Neural progenitor cell (in vitro differentiated cells): ENCODE measurements at places on chromosomes 2 and 18. TPM values are rescaled to one million over a fixed set of nuclear protein-coding genes. Genes with fewer than 3 reads are reported as not detected.

The COLEC11 gene
- total RNA-seq: not detected in 2 replicates

The UCN gene
- total RNA-seq: 0.56 and 1.2 TPM in 2 replicates

The ALK gene
- 0.06 TPM in 1 of 2 replicates, not detected in the other for total RNA-seq

The DOK6 gene
- total RNA-seq: 0.43 TPM in 2 replicates

The FSIP2 gene
- total RNA-seq: 12.7 and 15.9 TPM in 2 replicates

The RAB6C gene
- total RNA-seq: 0.07 TPM in 1 of 2 replicates, not detected in the other

The RGPD4 gene
- total RNA-seq: 0.06 and 0.07 TPM in 2 replicates

The DCAF17 gene
- 38.4 and 53.8 TPM in 2 replicates for total RNA-seq

The NTSR2 gene
- not detected in 2 replicates for total RNA-seq

The AGAP1 gene
- total RNA-seq: 20.4 and 26.9 TPM in 2 replicates

The SGO2 gene
- 46.4 and 83.8 TPM in 2 replicates for total RNA-seq

The IL36A gene
- not detected in 2 replicates for total RNA-seq

The TDRD15 gene
- total RNA-seq: not detected in 2 replicates

The FSHR gene
- total RNA-seq: not detected in 2 replicates

The PKDCC gene
- total RNA-seq: 70.4 and 133 TPM in 2 replicates

The C2orf80 gene
- 0.81 TPM in 1 of 2 replicates, not detected in the other for total RNA-seq

The KIF5C gene
- total RNA-seq: 53.0 and 63.1 TPM in 2 replicates

DNA sequence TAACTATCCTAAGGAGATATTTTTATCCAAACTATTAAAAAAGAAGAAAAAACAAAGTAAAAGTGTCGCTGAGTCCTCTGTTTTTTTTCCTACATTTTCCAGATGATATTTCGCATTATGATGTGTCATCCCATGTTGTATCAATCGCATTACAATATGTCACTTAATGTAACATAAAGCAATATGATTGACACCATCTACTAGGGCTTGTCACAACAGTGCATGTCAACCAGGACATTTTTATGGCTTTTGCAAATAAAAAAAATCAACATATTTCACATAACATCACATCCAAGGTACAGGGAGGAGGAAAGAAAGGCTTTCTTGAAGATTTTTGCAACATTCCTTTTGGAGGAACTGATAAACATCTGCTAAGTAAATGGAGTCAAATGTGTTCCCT, 308.9 kb downstream of the ETAA1 start:
- no peaks in the 10 kb centered on the region for H3K36me3 ChIP-seq
- no peak for DNase-seq
- no peaks in the 10 kb centered on the region for H3K27me3 ChIP-seq
- H3K27ac ChIP-seq: no peak overlapping the region

- H3K4me3 ChIP-seq: no peak overlapping the region
- H3K36me3 ChIP-seq: no peaks in the 10 kb centered on the region
- H3K27ac ChIP-seq: no peak overlapping the region
- no peak for DNase-seq
Measured at GRCh38 chr2:9756692-9757250, 86.5 kb upstream of the TAF1B start.

DNA sequence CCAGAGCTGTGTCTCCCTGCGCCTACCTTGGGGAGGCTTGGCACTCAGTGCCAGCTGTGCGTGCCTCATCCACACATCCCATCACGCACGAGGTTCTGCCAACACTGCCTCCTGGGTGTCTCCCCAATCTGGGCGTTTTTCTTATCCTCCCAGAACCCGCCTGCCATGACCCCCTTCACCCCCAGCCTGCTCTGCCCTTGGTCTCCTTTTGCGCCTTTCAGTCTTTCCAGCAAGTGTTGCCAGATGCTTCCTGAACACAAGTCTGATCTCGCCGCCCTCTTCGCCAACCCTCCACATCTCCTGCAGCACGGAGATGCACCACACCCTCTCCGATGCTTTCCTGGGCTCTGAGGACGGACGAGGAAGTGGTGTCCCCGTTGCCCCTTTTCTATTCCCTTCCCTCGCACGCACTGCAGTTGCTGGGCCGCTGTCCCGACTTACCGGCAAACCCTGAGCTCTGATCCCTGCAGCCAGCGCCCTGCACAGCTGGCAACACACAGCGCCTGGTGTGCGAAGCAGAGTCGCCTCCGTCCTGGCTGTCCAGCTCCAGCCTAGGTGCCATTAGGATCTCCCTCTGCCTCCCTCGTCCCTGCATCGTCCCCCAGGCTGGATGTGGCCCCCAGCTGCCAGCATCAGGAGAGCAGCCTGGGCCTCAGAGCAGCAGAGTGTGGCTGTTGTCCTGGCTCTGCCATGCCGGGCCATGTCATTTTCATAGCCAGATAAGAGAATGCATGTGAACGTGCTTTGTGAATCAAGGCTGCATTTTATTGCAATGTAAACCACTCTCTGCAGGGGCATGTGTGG, 22.6 kb upstream of the ALLC start:
- H3K36me3 ChIP-seq: no peaks in the 10 kb centered on the region
- H3K4me1 ChIP-seq: no peaks in the 10 kb centered on the region
- no peak overlapping the region for H3K4me3 ChIP-seq
- H3K27me3 ChIP-seq: no peaks in the 10 kb centered on the region

GRCh38 chr2:225112362-225113126, 70.3 kb upstream of the DOCK10 start:
- no peaks in the 10 kb centered on the region for H3K27me3 ChIP-seq
- H3K27ac ChIP-seq: no peak overlapping the region
- DNase-seq: no peak
- H3K4me1 ChIP-seq: no peaks in the 10 kb centered on the region

DNA sequence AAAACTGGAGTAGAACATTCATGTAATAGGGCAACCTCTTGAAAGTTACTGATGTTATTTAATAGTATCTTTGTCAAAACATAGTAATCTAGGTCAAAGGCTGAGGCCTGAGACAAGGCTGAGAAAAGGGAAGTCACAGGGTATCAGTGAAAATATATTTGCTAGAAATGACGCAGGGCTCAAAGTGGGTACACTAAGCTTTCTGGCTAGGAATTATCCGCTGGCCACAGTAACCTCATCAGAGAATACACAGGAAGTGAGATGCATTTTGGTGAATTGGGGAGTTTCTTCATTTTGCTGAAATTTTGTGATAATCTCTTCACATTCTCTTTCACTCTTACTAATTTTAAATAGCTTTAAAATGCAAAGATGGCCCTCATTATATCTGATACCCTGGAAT, 206.8 kb downstream of the OTX1 start:
- H3K27ac ChIP-seq: no peak overlapping the region
- no peaks in the 10 kb centered on the region for H3K27me3 ChIP-seq
- H3K36me3 ChIP-seq: no peaks in the 10 kb centered on the region
- H3K4me3 ChIP-seq: no peak overlapping the region
- no peaks in the 10 kb centered on the region for H3K4me1 ChIP-seq

GRCh38 chr2:219107758-219108157, 47.0 kb upstream of the IHH start:
- H3K4me3 ChIP-seq: no peak overlapping the region
- peaks cover 7% of the 10 kb centered on the region for H3K4me1 ChIP-seq
- no peak overlapping the region for H3K27ac ChIP-seq
- no peaks in the 10 kb centered on the region for H3K36me3 ChIP-seq
- H3K27me3 ChIP-seq: no peaks in the 10 kb centered on the region

- H3K4me3 ChIP-seq: no peak overlapping the region
- peaks cover 20% of the 10 kb centered on the region for H3K4me1 ChIP-seq
- no peaks in the 10 kb centered on the region for H3K36me3 ChIP-seq
Measured at GRCh38 chr2:9105601-9106337, 100.8 kb upstream of the ASAP2 start.

- H3K27ac ChIP-seq: no peak overlapping the region
- no peak for DNase-seq
- no peaks in the 10 kb centered on the region for H3K36me3 ChIP-seq
- no peak overlapping the region for H3K4me3 ChIP-seq
- H3K4me1 ChIP-seq: no peaks in the 10 kb centered on the region
- no peaks in the 10 kb centered on the region for H3K27me3 ChIP-seq
Measured at GRCh38 chr2:9336241-9336575, 87.1 kb downstream of the ITGB1BP1 start.

- DNase-seq: no peak
- H3K36me3 ChIP-seq: no peaks in the 10 kb centered on the region
- H3K27me3 ChIP-seq: no peaks in the 10 kb centered on the region
Measured at GRCh38 chr2:188315750-188316149, 24.1 kb downstream of the GULP1 start.

GRCh38 chr18:48858676-48859075, 92.1 kb downstream of the SMAD7 start:
- no peak overlapping the region for H3K27ac ChIP-seq
- H3K36me3 ChIP-seq: no peaks in the 10 kb centered on the region
- no peak for DNase-seq
- H3K27me3 ChIP-seq: no peaks in the 10 kb centered on the region

GRCh38 chr2:19863303-19864041, 38.3 kb downstream of the TTC32 start:
- no peak overlapping the region for H3K27ac ChIP-seq
- H3K4me1 ChIP-seq: no peaks in the 10 kb centered on the region
- DNase-seq: peak; percentile 89
- peak overlapping the region; percentile 37 for H3K4me3 ChIP-seq

DNA sequence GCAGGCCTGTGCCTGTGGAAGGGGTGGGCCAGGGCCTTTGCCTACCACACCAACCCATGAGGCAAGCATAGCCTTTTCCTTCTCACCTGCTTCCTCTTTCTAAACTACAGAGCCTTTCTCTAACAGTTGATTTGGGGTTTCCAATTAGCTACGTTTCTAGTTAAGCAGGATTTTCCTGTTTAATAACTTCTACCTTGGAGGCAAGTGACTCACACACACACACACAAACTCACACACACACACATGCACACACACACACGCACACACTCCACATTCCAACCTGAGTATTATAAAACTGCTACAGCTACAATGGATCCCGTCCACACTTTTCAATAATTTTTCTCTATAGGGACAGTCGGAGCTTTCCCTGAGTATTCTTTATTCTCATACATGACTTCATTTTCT, 84.9 kb downstream of the SOX11 start:
- H3K4me1 ChIP-seq: no peaks in the 10 kb centered on the region
- DNase-seq: no peak
- H3K36me3 ChIP-seq: no peaks in the 10 kb centered on the region
- H3K27me3 ChIP-seq: no peaks in the 10 kb centered on the region

GRCh38 chr18:21761471-21762115, 21.0 kb downstream of the MIB1 start:
- H3K27me3 ChIP-seq: no peaks in the 10 kb centered on the region
- peaks cover 16% of the 10 kb centered on the region for H3K36me3 ChIP-seq
- no peak for DNase-seq
- H3K27ac ChIP-seq: peak overlapping the region; percentile 13

DNA sequence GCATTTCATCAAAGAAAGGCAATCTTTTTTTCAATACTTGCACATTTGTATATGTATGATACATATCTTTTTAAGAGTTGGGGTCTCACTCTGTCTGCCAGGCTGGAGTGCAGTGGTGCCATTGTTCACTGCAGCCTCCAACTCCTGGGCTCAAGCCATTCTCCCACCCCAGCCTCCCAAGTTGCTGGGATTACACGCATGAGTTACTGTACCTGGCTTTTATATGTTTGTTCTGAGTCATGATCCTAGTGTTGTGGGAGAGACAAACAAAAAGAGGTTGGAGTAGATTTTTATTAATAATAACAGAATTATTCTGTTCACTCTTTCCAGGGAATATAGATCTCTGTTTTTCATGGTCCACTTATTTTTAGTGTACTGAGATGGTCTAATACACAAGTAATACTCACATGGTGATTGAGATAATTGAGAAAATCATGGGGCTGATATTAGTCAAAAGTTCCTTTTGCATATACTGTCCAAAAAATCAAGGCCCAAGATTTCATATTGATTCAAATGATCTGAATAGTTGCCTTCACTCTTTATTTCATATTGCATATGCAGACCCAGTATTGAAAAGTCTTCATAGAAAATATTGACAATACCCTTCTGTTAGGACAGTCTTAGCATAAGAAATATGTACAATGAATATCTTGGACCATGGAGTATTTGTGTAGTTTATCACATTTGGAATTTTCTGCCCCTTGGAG, 138.3 kb downstream of the FMNL2 start:
- H3K27me3 ChIP-seq: no peaks in the 10 kb centered on the region
- no peak overlapping the region for H3K4me3 ChIP-seq
- peaks cover 25% of the 10 kb centered on the region for H3K4me1 ChIP-seq
- no peaks in the 10 kb centered on the region for H3K36me3 ChIP-seq

GRCh38 chr2:138814123-138814898, 34.1 kb upstream of the NXPH2 start:
- H3K27me3 ChIP-seq: no peaks in the 10 kb centered on the region
- peaks cover 14% of the 10 kb centered on the region for H3K4me1 ChIP-seq
- no peak overlapping the region for H3K27ac ChIP-seq
- peak; percentile 13 for DNase-seq
- no peak overlapping the region for H3K4me3 ChIP-seq

DNA sequence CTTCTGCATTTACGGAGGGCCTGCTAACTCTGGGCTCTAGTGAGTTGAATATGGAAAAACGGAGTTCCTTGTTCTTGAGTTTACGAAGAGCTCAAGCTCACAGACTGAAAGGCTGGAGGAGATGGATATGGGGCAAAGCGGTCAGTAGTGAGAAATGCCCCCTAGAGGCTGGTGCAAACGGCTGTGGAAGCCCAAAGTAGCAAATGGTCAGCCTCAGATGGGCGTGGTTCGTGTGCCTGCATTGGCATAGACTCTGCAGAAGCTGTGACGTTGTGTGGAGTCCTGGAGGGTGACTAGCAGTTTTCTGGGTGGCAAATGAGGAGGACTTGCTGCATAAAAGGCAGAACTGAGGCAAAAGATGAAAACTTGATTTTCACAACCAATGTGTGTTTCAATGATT, 93.6 kb upstream of the TWIST2 start:
- no peaks in the 10 kb centered on the region for H3K36me3 ChIP-seq
- no peak overlapping the region for H3K4me3 ChIP-seq
- H3K27ac ChIP-seq: no peak overlapping the region
- DNase-seq: no peak

- H3K4me1 ChIP-seq: peaks cover 25% of the 10 kb centered on the region
- DNase-seq: no peak
- no peak overlapping the region for H3K4me3 ChIP-seq
- H3K27ac ChIP-seq: no peak overlapping the region
- H3K27me3 ChIP-seq: no peaks in the 10 kb centered on the region
Measured at GRCh38 chr2:237603049-237603717, 12.6 kb upstream of the RAB17 start.

- no peak overlapping the region for H3K27ac ChIP-seq
- H3K4me1 ChIP-seq: peaks cover 7% of the 10 kb centered on the region
- no peaks in the 10 kb centered on the region for H3K36me3 ChIP-seq
- H3K27me3 ChIP-seq: no peaks in the 10 kb centered on the region
- H3K4me3 ChIP-seq: no peak overlapping the region
- no peak for DNase-seq
Measured at GRCh38 chr2:102059151-102059550, 67.4 kb downstream of the IL1R2 start.

- H3K4me1 ChIP-seq: peaks cover 5% of the 10 kb centered on the region
- H3K4me3 ChIP-seq: no peak overlapping the region
- no peak for DNase-seq
- no peak overlapping the region for H3K27ac ChIP-seq
- no peaks in the 10 kb centered on the region for H3K36me3 ChIP-seq
Measured at GRCh38 chr2:48792030-48792429, 36.5 kb upstream of the LHCGR start.

- H3K27me3 ChIP-seq: no peaks in the 10 kb centered on the region
- no peak overlapping the region for H3K4me3 ChIP-seq
- no peaks in the 10 kb centered on the region for H3K36me3 ChIP-seq
- no peak for DNase-seq
- H3K4me1 ChIP-seq: no peaks in the 10 kb centered on the region
Measured at GRCh38 chr2:57598551-57598950, 448.1 kb upstream of the VRK2 start.

- H3K27ac ChIP-seq: no peak overlapping the region
- no peaks in the 10 kb centered on the region for H3K27me3 ChIP-seq
- peaks cover 8% of the 10 kb centered on the region for H3K4me1 ChIP-seq
- no peak overlapping the region for H3K4me3 ChIP-seq
Measured at GRCh38 chr2:204529795-204530463, 15.3 kb upstream of the PARD3B start.

- peak overlapping the region; percentile 91 for H3K27ac ChIP-seq
- peaks cover 25% of the 10 kb centered on the region for H3K27me3 ChIP-seq
- peak overlapping the region; percentile 97 for H3K4me3 ChIP-seq
- peaks cover 26% of the 10 kb centered on the region for H3K4me1 ChIP-seq
- H3K36me3 ChIP-seq: no peaks in the 10 kb centered on the region
- DNase-seq: peak; percentile 70
Measured at GRCh38 chr18:58044370-58045241, 580 bp downstream of the NEDD4L start.
